ENCODE measurements at places on chromosomes 7 and 10. TPM values are rescaled to one million over a fixed set of nuclear protein-coding genes. Genes with fewer than 3 reads are reported as not detected.

Gene CALHM2
- total RNA-seq: 0.52 TPM

Gene OGDHL
- total RNA-seq: 21.4 TPM

Gene TRIL
- 0.45 TPM for total RNA-seq

Gene AGBL3
- total RNA-seq: 6.1 TPM

Gene NPSR1
- not detected for total RNA-seq

Gene ABCB4
- 0.18 TPM for total RNA-seq

Gene PPP1R9A
- 37.2 TPM for total RNA-seq

Gene ADAM12
- total RNA-seq: not detected

Gene TMEM213
- not detected for total RNA-seq

Gene PAPOLB
- total RNA-seq: not detected

Gene GPR37
- 0.50 TPM for total RNA-seq

Gene KIAA1549
- total RNA-seq: 19.9 TPM

Gene ZWINT
- total RNA-seq: 181 TPM

Gene ZNF485
- 7.3 TPM for total RNA-seq

Gene CACNB2
- total RNA-seq: 0.98 TPM

Gene MMP21
- not detected for total RNA-seq

Gene PRSS1
- 18.1 TPM for total RNA-seq

Gene DMBT1
- not detected for total RNA-seq

Gene CNTNAP2
- 42.5 TPM for total RNA-seq

Gene PKD1L1
- 0.28 TPM for total RNA-seq

Gene AGR2
- total RNA-seq: 343 TPM

Gene ANXA8L1
- total RNA-seq: 17.4 TPM

Gene PKD2L1
- not detected for total RNA-seq

Gene PRTFDC1
- 66.5 TPM for total RNA-seq

Gene FOXP2
- total RNA-seq: not detected

Gene NME8
- total RNA-seq: not detected
